GDM1 (cell line): ENCODE measurements at places on chromosomes 6 and 20.

DNA sequence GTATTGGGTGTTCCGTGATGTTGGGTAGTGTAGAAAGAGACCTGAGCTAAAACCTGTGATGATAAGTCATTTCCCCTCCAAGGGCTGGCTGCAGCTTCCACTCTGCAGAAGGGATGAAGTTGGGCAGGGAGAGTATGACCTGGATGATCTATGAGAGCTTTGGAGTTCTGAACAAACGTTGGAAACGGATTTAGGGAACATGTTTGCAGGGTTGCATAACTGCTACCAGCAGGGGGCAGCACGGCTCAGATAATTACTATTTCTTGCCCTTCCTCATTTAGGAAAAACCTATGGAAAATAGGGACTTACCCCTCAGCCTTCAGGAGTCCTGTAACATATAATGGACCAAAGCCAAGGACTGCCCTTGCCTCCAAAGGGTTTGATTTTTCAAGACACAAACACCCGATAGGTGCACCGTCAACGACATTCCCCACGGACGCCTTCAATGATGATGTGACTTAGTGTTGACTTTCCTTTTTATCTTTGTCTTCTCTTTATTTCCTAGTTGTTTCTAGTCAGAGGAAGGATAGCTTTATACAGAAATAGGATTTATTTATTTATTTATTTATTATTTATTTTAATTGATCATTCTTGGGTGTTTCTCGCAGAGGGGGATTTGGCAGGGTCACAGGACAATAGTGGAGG, 164.9 kb upstream of the SASH1 start:
- DNase-seq, result no peak

- no peak for DNase-seq
Measured at GRCh38 chr6:138250513-138251247, 32.4 kb upstream of the PBOV1 start.

DNA sequence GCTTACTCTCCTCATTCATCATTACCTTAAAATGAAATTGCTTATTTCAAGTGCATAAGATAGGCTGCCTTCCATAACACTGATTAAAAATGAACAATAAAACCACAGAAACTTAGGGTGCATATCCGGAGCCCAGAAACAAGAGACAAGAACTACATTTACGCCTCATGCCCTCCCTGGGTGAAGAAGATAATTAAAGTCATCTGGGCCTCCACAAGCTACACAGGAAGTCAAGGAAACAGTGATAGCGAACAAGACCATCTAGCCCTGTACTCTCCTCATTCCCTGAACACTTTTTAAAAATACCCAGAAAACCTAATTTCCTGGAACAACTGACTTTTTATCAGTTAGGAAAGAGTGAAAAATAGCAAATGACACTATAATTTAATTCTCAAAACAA, 6.3 kb downstream of the SOD2 start:
- peak; percentile 2 for DNase-seq

GRCh38 chr20:18857640-18858039, 44.1 kb downstream of the SCP2D1 start:
- DNase-seq, result no peak

DNA sequence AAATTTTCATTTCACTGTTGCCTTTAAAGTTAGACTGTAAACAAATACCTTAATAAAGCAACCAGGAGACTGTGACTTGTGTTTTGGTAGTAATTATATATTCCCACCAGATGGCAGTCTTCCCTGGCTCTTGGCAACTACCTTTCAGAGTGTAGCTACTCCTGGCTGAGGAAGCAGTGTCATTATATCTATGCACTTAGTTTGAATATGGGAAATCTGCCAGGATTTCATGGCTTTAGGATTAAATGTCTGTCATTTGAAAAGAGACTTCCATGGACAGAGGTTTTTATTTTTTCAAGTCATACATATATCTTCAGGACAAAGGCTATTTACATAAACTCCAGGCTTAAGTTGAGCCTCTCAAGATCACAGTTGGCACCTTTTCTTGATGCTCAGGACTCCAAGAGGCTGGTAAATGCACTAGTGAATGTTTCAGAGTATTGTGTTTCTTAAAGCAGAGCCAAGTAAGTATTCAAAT, 160.1 kb downstream of the C6orf58 start:
- no peak for DNase-seq

DNA sequence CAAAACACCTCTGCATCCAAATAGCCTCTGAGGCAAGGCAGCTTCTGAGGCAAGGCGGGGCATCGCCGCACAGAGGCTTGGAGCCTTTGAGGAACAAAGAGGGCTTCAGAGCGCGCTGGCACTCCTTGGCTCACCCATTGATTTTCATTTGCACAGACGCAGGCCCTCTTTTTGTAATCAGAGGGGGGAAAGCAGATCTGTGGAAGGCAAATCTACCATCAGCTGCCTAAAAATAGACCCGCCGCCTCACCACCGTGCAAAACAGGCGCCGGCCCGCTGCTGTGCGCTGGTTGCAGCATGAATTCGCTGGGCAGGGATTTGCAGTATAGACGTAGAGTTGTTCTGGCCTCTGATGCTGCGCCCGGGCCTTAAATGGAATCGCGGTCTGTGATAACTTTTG, 69.9 kb upstream of the STMND1 start:
- DNase-seq, result no peak

GRCh38 chr6:123994891-123995635, 191.4 kb downstream of the NKAIN2 start:
- no peak for DNase-seq

GRCh38 chr6:149450679-149451375, 34.0 kb downstream of the ZC3H12D start:
- DNase-seq, result no peak

DNA sequence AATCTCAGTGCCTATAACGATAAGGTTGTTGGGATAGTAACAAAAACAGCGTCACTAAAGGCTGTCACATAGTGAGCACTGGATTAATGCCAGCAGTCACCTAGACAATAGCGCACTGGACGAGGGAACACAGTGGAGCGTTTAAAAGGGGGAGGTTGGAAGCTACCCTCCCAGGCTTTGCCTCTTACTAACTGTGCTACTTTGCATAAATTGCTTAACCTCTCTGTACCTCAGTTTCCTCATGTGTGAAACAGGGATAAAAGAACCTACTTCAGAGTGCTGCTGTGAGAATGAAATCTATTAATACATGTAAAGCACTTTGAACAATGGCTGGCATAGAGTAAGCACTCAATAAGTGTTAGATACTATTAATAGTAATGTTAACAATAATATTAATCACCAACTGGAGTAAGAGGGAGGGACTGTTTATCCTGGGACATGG, 10.5 kb downstream of the BCL2L1 start:
- no peak for DNase-seq

GRCh38 chr6:99289701-99290100, 59.8 kb downstream of the FAXC start:
- no peak for DNase-seq

GRCh38 chr6:125058546-125058945, 95.0 kb upstream of the TPD52L1 start:
- DNase-seq, result no peak

GRCh38 chr6:128403618-128404444, 116.6 kb downstream of the PTPRK start:
- DNase-seq, result no peak

- no peak for DNase-seq
Measured at GRCh38 chr20:20768202-20768815, 55.9 kb upstream of the RALGAPA2 start.

DNA sequence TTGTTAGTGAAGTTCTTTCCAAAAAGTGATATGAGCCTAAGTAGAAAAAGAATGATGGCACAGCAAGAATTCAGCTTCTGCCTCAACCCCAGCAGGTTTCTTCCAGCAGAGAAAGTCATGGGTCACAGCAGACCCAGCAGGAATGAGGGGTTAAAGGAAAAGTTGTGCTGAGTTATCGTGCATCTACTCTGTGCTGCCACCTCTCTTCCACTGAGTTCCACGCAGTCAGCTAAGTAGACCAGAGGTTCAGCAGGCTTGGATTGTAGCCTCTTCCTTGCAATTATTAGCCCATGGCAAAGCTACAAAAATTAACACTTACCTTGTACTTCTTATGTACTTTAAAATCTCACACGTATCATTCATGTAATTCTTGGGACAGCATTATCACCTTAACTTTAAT, 510.8 kb downstream of the PTPRT start:
- DNase-seq, result no peak

- no peak for DNase-seq
Measured at GRCh38 chr20:21670981-21671380, 34.5 kb upstream of the PAX1 start.

DNA sequence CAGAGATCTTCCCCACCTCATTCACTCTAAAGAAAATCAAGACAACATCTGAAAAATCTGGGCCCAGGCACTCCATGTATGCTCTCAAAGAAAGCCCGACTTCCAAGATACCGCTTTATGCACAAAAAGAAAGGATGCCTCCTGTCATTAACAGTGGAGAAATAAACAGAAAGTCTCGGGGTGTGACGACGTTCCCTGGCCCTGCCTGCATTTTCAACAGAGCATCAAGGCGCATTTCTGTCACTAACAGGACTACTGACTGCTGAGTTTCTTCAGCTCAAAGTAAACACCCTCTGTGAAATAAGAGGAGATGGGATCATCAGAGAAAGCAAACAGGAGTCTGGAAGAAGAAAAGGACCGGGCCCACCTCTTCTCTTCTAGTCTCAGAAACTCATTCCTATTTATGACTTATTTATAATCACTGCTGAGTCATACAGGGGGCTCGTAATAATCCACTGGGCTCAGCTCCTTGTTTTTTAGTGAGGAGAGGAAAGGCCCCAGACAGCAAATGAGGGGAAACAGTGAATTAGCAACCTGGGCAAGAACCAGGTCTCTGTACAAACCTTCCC, 99.7 kb downstream of the ZMYND8 start:
- no peak for DNase-seq

DNA sequence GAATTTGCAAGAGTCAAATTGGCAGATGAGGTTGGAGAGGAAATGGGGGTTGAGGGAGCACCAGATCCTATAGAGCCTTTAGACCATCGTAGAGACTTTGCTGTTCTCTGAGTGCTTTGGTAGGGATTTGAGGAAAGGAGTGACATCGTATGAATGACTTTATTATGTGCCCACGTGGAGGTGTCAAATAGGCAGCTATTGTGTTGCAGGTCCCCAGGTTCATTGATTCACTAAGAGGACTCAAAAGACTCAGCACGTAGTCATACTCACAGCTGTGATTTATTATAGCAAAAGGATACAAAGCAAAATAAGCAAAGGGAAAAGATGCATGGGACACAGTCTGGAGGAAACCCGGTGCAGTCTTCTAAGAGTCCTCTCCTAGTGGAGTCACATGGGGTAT, 2.2 kb downstream of the MTRES1 start:
- no peak for DNase-seq

- no peak for DNase-seq
Measured at GRCh38 chr6:110147870-110148269, 31.6 kb downstream of the WASF1 start.

DNA sequence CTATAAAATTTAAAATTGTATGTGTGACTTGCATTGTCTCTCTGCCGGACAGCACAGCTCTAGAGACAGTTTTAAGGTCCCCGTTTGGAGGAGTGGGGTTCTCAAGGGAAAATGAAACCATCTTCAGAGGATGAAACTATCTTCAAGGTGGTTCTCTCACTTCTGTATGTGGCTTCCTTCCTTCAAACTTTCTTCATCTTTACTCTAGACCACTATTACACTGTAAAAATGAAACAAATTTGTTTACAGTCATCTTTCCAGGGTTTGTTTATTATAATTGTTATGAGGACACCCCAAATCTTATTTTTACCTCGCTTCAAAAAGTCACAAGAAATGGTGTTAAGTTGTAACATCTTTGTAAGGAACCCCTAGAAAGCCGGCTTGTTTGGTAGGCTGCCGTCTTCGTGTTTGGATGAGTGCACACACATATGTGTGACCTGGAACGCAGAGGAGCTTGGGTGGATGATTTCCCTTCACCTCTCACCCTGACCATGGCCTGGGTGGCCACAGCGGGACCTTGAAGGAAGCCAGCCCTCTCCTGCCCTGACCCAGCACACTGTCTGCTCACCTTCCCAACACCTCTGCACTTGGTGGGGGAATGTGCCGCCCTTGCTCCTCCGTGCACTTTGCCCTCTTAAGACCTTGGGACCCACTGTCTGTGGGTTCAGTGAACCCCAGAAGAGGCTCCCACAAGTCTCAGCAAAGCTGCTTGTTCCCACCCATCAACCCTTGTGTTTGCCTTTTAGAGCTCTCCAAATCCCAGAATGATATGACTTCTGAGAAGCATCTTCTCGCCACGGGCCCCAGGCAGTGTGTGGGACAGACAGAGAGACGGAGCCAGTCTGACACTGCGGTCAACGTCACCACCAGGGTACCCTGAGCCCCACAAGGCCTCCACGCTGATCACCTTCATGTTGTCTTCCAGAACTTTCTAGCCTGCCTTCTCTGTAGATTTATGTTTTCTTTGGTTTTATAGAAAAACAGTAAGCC, 67.8 kb downstream of the SYTL3 start:
- DNase-seq, result no peak

DNA sequence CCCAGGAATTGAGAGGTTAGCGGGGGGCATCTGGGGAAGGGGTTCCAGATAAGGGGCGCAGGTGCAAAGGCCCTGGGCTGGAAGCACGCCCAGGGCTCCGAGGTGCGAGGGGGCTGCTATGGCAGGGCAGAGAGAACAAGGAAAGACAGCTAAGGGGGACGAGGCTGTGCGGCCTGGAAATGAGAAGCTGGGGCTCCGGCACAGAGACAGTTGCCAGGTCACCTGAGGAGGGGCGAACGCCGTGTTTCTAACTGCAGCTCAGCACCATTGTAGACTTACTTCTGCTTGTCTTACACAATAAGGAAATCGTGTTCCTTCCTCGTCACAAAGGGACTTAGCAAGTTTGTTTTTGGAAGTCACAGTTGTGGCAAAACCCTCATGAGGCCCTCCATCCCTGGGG, 68.9 kb upstream of the TBXT start:
- no peak for DNase-seq

DNA sequence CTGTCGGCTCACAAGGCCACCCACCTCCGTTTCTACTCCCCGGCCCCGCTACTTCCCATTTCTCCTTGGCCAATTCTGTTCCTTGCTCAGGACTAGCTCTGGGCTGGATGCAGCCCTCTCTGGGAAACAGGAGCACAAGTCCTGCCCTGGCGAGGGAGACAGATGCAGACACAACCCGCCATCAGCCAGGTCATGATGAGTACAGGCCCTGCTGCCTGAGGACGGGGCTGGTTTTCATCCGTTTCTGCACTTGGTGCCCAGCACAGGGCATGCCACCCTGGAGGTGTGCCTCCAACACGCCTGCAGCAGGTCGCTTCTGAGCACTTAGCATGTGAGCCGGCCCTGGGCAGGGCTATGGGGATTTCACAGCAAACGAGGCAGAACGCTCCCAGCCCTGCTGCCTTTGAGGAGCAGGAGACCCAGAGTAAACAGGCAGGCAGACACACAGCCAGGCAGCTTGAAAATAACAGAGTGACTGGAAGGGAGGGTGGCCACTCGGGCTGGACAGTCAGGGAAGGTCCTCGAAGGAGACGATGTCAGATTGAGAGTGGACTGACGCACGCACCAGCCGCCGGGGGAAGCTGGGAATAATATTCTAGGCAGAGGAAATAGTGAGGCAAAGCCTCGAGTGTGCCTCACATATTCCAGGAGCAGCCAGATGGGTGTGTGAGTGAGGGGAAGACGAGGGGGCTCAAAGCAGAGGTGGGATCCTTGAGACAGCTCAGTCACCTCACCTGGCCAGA, 21.2 kb upstream of the VSTM2L start:
- DNase-seq, result no peak
